Stimulated activated CD4-positive, alpha-beta T cell treated with anti-CD3 and anti-CD28 coated beads, Interleukin-1b, Interleukin-23, amount 100 ng/mL, for 24 hours (primary cell): ENCODE measurements at places on chromosomes 3 and 15.

GRCh38 chr3:3141939-3142338 is 15.2 kb downstream of the TRNT1 start:
- no peak for DNase-seq

- no peak for DNase-seq
These were observed 242.5 kb downstream of the ZBTB20 start for GRCh38 chr3:114904633-114905032.

DNA sequence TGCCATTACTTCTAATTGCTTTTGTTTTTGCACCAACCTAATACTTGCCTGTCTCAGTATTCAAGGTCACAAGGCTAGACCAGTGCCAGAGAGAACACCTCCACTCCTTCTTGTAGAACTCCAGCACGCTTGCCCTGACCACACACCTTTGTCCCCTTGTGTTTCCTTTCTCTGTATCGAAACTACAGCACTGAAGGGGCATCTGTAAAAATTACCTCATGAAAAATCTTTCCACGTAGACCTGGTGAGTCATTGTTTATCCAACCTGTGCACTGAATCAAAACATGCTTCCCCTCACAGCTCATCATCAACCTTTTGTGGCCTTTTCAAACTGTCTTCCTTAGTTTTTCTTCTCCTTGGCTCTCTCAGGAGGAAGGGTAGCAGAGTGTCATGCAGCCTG is 259.5 kb downstream of the THRB start:
- no peak for DNase-seq

GRCh38 chr3:175668300-175668699 is 809.2 kb downstream of the NAALADL2 start:
- DNase-seq: no peak

GRCh38 chr15:74172701-74173379 is 670 bp upstream of the ISLR start:
- no peak for DNase-seq

DNA sequence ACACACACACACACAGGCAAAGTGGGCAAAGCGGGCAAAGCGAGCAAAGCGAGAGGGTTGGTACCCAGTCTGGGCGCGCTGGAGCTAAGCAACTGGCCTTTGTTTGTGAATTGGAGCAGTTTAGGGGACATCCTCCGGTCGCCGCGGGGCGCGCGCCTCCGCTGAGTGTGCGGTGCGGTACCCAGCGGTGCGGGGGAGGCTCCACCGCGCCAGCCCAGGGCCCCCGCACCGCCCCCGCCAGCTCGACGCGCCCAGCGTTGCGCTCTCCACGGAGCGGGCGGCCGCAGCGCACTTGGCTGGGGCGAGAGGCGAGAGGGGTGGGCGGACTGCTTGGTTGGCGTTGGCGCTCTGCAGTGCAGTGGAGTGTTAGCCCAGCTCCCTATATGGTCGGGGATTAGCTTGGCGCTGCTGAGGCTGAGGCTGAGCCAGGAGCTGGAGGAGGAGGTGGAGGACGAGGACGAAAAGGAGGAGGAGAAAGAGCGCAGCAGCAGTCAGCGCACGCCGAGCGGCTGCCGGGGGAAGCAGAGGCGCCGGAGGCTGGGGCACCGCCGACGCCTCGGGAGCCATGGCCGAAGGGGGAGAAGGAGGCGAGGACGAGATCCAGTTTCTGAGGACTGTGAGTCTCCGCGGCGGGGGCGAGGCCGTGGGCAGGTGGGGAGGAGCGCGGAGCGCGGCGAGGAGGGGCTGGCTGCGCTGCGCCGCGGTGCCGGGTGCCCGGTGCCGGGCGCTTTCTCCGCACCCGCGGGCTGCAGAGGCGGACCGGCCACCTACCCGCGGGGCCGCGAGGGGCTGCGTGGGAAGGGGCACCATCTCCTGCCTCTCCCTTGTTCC is at the start of gene RYR3:
Gene RYR3 (plus strand): TSS at position 487 of the 831 bp plus-strand sequence. CDS start 79 bp downstream, at position 566.
- no peak for DNase-seq

DNA sequence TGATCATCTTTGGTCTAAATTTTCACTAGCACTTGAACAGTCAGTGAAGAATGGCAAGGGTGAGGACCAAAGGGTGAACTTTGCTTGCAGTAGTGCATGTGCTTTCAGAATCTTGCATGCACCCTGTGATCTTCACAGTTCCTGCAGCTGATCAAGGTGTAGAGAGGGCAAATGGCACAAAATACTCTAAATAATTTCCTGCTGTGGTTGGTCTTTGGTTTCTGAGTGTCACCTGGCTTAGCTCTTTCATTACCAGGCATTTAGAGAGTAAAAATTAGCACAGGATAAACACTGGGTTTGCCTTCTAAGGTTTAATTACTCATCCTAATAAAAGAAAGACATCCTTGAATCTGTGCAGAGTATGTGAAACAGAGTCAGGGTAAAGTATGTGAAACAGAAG is 11.4 kb downstream of the TIPARP start:
- no peak for DNase-seq

GRCh38 chr15:99399618-99400017 is 148.3 kb downstream of the LRRC28 start:
- no peak for DNase-seq

DNA sequence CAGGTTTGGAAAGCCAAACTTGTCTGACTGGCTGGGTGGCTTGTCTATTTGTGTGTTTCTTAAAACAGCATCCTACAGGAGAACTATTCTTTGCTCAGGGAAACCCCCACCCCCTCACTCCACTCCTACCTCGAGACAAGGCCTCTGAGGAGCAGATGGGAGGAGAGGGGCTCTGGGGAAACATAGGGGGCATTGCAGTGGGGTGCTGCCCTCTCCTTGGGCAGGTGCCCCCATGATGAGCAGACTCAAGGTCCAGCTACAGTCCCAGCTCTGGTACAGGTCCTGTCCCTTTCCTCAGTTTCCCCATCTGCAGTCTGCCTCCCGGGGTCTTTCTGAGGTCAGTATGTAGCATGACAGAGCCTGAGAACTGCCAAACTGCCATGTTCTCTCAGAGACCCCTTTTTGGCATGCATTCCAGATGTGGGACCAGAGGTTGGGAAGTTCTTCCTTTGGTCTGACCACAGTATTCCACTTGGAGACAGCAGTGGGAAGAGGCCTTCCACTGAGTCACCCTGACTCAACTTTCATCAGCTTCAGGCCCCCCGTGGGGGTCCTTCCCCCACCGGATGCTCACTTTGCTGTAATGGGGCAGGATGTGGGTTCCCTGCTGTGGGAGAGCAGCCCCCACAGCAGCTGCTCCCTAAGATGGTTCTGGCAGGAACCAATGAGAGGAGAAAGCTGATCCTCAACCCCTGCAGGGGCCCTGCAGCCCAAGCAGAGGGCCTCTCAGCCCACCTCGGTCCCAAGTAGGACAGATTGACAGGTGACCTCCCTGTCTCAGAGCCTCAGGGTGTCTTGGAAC is 32.3 kb upstream of the CYP11A1 start:
- DNase-seq: no peak

GRCh38 chr3:172557515-172558220 is 34.4 kb upstream of the TNFSF10 start:
- DNase-seq: no peak

DNA sequence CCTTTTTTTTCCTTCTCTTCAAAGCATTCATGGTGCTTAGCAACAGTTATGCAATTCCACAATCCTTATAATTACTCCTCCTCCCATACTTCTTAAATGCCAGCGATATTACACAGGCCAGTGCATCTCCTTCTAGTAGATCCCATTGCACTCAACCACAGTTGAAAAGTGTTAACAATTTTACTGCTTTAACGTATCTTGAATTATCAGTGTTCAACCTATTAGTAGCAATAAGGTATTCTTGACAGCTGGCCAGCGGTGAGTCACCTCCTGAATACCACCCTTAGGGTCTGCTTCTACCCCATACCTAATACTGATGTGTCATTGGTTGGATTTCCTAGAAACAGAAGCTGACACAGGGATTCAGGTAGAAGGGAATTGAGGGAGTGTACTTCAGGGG is 24.0 kb upstream of the TEX9 start:
- no peak for DNase-seq

GRCh38 chr3:127457094-127457475 is 133.4 kb downstream of the TPRA1 start:
- no peak for DNase-seq

DNA sequence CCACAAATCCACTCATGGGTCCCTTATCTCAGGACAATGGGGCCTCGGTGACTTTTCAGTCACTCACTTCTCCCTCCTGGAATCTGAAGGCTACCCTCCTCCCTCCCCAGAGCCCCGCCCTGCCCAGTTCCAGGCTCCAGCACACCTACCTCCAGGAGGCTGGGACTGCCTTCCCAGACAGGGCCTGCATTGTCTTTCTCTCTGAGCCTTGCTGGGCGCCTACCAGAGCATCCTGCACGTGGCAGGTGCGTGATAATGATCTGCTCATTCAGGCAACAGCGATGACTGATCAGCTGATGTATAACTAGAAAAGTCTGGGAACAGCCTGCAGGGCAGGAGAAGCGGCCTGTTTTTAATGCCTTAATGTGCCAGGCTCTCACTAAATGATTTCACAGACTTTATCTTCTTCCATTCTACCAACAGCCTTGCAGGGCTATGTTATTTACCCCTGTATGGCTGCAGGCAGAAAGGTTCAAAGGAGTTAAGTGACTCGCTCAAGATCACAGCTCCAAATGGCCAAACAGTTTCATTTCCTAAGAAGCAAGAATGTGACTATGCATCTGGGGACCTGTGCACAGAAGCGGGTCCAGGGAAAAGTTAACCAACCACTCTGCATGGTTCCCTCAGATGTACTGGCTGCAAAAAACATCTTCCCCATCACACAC is 6.3 kb downstream of the ADAMTS17 start:
- no peak for DNase-seq

- no peak for DNase-seq
These were observed 34.8 kb downstream of the MINDY4B start for GRCh38 chr3:150870406-150870805.

DNA sequence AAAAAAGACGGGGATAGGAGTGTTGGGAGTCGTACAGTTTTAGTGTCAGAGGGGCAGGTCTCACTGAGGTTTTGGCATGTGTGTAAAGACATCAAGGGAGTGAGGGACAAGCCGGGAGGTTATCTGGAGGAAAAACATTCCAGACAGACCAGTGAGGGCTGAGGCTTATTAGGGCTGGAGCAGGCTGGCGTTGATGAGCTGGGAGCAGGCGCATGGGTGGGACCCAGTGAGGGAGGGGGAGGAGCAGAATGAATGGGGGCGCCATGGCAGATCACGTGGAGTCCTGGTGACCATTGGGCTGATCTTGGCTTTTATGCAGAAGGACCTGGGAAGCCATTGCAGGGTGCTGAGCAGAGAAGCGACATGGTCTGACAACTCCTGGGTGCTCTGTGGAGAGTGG is 180.2 kb downstream of the SLCO3A1 start:
- no peak for DNase-seq

DNA sequence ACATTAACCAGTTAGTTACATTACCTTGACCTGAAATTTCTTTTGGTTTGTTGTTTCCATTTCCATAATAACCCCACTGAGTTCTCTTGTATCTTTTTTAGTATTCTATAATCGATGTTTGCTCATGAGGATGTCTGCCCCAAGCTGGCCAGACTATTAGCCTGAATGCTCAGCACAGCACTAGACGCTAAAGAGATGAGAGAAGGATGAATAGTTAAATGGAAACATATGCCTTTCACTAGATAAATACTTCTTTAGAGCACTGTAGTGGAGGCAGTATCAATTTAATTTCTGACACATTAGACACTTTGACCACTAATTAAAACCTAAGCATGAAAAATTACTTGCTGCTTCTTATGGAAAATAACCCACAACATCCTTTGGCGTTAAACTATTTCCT is 654.9 kb upstream of the KCNMB2 start:
- no peak for DNase-seq
